ENCODE measurements at places on chromosomes 12 and 14.
A peak's percentile ranks its signal among the peaks of the same experiment; 100 is the strongest.

DNA sequence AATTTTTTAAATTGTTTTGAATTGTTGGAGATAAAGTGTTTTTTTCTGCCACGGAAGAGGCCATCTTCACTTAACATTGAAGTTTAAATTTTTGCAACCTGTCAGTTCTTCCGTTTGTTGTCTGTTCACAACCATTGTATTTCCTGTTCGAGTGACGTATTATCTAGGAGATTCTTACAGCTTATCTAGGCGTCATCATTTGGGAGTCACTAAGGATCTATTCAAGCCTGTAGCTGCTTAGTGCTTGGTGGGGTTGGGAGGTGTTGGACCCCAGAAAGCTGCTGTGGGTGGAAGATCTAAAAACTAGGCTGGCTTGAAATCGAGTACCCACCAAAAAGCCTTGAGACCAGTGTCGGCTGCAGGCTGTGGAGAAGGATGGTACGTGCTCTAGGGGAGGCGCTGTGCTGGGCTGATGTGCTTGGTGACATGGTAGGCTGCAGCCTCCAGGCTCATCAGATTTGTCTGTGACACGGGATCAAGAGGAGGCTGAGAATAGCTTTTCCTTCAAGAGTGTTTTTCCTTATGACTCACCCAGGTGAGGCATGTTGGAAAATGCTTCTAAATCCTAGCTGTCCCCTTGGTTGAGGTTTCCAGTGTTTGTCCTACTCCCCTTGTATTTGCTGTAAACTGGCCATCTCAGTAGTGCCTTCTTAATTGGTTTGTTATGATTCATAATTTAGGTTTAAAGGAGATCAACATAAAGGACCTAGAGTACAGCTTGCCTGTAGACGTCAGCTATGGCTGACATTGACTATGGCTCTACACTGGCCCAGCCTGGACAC, 57.8 kb downstream of the ATG14 start:
- DNase-seq, result no peak

- peak; percentile 44 for DNase-seq
Observed at GRCh38 chr12:14618983-14619382, 51.3 kb upstream of the PLBD1 start.

DNA sequence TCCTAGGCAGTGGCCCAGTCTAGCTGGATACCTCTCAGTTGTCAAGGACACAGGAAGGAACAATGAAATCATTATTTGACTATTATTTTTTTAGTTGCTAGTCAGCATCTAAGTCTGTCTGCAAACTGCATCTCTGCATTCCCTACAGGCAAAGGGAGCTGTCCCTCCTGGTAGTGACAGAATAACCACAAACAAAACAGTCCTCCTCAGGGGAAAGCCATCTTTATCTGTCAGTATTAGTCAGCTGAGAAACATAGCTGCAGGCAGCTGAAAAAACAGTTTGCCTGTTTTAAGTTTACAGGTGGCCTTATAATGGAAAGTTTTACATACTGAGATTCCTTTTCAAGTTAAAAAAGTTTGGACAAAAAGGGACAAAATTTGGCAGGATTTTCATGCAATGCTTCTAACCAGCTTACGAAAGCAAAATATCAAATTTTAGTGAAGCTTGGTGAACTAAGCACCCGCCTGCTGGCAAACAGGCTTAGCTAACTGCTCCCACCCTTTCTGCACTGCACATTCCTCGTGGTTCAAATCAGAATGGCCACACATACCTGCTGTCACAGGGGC, 29.5 kb downstream of the SLC25A21 start:
- no peak for DNase-seq

DNA sequence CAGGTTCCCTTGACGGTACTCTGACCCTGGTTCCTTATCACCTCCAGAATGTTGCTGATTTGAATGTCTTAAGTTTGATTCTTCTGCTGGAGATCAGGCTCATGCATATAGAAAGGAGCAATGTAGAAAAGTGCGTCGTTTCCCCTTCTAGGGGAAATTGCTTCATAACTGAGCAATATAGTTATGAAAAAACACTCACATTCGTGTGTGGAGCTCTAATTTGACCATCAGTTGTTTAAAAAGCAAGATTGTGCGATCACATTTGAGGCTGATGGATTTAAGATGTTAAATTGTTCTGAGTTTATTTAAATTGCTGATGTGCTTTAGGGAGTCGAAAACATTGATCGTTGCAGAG, 19.2 kb downstream of the PELI2 start:
- no peak for DNase-seq

DNA sequence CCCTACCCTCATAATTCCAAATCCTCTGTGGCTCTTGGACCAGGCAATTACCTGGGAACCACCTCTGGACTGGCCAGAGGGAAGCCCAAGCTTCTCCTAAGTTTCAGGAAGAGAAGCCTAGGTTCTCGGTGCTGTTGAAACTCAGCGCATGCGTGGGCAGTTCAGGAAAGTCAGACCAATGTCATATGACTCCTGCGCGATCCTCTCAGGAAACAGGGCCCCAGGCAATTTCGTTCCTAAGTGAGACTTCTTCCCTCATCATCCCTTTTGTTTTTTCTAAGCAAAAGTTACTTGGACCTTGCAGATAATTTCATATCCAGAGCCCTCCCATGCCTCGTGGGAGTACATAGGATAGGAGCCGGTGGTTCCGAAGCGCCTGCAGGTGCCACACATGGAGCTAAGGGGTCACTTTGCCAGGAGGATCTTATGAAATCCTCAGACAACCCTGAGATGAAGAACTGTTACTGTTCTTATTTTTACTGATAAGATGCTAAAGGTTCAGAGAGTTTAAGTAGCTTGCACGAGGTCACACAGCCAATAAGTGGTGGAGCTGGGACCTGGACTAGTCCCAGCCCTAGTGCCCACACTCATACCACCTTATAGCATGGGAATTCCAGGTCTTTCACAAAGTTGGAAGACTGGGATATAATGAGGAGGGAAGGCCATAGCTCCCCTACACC, 168.2 kb downstream of the ZFP36L1 start:
- DNase-seq, result no peak

DNA sequence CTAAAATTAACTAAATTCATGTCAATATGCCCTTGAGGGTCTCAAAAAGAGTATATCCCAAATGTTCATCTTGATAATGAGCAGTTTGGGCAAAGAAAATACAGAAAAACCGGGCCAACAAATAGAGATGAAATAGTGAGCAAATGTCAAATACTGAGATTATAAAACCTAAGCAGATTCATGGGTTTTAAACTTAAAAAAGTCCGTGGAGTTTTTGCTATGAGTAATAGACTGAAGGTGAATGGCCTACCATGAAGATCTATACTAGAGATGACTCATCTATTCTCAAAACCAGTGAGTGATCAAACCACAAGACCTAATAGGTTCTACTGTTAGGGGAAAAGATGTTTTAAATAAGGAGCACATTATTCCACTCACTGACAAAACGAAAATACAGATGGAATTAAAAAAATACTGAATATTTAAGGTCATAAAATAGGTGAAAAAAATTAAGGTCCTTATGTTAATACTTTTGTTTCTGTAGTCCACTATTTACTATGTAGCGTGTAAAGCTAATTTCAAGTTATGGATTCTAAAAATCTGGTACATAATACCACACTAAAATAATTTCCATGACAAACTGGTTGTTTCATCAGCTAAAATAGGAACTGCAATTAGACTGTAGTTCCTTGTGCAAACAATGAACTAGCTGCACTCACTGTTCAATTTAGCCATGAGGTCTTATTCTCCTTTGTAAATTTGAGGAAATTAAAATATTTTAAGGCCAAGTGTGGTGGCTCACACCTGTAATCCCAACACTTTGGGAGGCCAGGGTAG, 5.0 kb downstream of the HNRNPC start:
- no peak for DNase-seq

DNA sequence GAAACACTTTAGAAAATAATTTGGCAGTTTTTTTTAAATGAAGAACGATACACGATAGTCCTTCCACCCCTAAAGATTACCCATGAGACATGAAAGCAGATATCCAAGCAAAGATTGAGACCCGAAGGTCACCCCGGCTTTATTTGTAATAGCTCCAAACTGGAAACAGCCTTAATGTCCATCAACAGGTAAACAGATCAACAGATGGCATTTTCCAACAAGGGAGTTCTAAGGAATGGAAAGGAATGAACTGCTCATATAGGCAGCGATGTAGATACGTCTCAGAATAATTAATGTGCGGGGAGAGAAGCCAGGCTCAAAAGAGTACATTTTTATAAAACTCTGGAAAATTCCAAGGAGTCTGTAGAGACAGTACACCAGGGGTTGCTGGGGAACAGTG, 23.7 kb upstream of the MEG3 start:
- no peak for DNase-seq

GRCh38 chr12:57139796-57140649, 7.4 kb downstream of the LRP1-AS start:
- no peak for DNase-seq

Measured in NCI-H1092 treated with DMSO at 0.1 percent for 48 hours (cell line).